Gastroesophageal sphincter (tissue), 4 donors: ENCODE measurements at places on chromosomes 7 and 10. TPM values are rescaled to one million over a fixed set of nuclear protein-coding genes. Genes with fewer than 3 reads are reported as not detected.

- no peak for ATAC-seq
These were observed 4.8 kb upstream of the TRDMT1 start for GRCh38 chr10:17206210-17206709.

TRIL gene
- total RNA-seq = 6.6 TPM

- ATAC-seq = no peak
These were observed 6.0 kb downstream of the OR6B1 start for GRCh38 chr7:144006029-144006691.

NACAD gene
- 7.5 TPM for total RNA-seq

VGF gene
- total RNA-seq = 0.25 TPM

DNA sequence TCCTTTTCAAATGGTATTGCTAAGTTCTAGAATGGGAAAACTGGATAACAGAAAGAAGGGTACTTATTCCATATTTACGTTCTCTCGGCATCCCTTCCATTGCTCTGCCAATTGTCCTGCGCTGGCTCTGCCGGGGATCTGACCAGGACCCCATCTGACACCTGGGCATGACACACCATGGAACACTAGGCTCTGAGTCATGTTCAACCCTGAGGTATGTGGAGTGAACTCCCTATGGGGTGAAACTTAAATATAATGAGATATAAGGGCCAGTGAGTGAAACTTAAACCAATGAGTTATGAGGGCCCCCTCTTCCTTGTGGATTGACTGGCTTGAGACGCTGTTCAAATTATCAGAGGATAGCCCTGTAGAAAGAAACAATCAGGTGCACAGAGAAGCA is 55.1 kb upstream of the ZEB1 start:
- no peak for ATAC-seq

- no peak for ATAC-seq
These were observed 61.4 kb downstream of the ZRANB1 start for GRCh38 chr10:125003146-125003900.

DNA sequence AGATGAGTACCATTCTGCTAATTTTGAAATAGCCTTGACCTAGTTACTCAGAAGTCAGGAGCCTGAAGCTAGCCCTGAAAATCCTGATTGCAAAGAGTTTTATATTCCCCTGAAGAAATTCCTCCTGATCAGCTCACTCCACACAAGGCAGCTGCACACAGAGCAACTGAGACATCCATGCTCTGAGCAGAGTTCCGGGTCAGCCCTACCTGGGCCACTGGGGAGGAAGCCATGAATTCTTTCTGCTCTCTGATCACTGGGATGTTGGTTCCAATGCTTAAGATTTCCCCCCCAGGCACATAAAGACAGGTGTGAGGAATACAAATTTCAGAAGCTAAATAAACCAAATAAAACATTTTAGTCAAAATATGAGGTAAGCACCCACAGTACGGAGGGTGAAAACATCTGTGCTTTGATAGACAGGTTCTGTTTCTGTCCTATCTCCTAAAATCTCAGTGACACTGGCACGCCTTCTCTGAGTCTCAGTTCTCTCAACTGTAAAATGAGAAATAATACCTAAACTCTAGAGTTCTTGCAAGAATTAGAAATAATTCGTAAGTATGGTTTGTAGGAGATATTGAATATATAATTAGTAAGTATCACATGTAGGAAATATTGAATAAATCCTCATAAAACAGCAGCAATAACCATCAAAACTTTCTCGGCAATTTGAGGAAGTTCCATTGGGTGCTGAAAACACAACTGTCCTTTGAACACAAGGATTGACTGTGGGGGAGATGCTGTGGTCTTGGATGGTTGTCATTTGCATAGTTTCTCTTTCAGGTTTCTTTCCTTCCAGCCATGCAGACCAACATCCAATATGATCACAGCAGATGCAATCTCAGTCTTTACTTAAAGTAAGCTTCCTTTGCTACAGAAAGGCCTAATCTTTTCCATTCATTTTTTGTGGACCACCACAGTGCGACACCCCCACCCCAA is 133.0 kb upstream of the TNS3 start:
- ATAC-seq = no peak

NEBL gene
- 6.5 TPM for total RNA-seq

DNA sequence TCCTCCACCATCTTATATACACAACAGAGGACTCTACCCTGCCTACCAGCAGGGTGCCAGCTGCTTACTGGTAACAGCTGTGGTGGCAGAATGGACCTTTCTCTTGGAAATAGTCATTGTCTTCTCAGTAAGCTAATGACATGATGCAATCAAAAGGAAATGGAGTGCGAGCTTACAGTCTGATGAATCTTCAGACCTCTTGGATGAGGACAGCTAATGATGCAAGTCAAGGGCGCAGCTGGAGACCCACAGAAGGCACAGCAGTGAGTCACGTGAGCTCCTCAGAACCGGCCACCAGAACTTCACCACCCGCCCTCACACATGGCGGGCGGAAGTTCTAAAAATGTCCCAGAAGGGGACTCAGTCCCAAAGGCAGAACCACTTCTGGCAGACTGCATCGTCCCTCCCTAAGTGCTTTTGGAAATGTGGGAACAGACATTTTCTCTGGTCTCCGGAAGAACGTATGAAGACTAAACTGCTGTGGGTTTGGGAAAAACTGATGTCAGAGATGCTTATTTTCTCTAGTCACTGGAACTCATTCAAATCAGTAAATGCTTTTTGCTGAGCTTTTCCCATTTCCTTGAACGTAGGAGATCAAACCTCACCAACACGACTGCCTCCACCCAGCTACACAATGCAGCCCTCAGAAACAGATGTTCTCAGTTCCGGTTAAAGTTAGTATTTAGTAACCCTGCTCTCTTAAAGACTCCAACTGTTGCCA is 96.4 kb downstream of the FAS start:
- peak; percentile 91 for ATAC-seq

DNA sequence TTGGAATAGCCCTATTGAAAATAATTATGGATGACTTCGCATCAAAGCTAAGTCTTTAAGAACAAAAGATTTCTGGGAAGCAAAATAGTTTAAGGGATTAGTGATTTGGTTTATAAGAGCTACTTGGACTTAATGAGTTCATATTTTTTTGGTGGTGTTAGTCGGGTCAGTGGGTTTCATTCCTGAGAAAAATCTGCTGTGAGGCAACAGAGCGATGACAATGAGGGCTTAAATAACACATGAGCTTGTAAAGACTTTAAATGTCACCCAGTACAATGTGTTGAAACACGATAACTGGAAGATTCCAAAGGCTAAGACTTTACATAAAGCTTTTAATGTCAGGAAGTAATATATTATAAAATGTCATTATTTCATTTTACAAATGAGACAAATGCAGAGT is 178.8 kb downstream of the ARL4A start:
- ATAC-seq = no peak

DNA sequence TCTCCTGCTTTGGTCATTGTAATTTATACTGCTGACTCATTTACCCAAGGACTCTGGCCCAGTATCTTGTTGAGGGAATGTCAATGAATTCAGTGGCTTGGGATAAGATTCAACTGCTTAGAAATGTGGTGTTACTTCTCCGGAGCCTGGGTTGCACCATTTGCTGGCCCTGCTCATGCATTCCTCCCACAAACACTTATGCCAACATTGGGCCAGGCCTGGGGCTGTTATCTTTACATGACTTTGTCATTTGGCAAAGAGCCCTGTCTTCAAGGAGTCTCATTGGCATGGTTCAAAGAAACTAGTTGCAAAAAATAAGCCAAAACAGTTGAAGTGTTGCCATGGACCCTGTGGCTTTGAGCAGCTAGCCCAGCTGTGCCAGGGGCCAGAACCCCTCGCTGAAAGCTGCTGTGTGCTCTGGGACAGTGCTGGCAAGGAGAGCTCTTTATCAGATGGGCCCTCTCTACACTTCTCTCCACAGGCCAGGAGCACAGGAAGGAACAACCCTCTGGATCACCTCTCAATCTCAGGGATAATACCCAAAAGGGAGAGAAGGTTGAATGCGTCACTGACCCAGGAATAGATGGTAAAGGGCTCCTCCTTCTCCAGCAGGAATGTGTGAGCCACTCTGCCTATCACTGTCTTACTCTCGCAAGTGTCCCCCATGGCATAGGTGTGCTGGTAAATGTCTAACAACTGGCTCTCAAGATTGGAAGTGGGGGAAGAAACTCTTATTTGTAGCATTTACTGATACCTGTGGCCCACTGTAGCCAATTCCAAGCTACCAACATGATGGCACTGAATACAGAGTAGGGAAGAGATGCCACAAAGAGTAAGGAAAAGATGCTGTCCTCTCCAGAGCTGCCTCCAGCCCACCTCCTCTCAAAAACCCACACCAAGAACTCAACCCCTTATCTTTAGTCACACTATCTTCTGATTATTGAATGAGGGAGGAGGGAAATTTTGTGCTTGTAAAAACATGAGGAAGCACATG is 23.5 kb upstream of the PDE1C start:
- ATAC-seq = peak; percentile 72

- ATAC-seq = no peak
These were observed 8.6 kb upstream of the TMEM229A start for GRCh38 chr7:124041439-124041838.
